CD4-positive, alpha-beta T cell treated with Interleukin-6 at 100 ng/mL for 8 hours (primary cell): ENCODE measurements at places on chromosomes 5 and 9.

DNA sequence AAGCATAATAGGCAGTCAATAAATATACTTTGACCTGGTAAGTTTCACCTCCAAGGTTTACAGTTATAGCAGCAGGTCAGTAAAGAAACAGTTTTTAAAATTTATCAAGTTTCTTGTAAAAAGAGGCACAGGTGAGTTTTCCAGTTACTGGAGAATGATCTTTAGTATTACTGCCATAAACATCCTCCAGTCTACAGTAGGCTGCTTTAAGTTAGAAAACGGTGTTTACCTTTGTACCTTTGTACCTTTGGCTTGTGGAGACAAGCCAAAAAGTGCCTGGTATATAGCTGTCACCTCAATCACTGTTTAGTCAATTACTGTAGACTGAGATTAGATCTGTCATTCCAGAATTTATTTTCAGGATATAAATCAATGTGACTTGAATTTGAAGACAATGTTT is 42.7 kb upstream of the SRFBP1 start:
- no peak for DNase-seq

- DNase-seq = no peak
Measured at GRCh38 chr5:74660873-74661272, 20.3 kb upstream of the ENC1 start.

DNA sequence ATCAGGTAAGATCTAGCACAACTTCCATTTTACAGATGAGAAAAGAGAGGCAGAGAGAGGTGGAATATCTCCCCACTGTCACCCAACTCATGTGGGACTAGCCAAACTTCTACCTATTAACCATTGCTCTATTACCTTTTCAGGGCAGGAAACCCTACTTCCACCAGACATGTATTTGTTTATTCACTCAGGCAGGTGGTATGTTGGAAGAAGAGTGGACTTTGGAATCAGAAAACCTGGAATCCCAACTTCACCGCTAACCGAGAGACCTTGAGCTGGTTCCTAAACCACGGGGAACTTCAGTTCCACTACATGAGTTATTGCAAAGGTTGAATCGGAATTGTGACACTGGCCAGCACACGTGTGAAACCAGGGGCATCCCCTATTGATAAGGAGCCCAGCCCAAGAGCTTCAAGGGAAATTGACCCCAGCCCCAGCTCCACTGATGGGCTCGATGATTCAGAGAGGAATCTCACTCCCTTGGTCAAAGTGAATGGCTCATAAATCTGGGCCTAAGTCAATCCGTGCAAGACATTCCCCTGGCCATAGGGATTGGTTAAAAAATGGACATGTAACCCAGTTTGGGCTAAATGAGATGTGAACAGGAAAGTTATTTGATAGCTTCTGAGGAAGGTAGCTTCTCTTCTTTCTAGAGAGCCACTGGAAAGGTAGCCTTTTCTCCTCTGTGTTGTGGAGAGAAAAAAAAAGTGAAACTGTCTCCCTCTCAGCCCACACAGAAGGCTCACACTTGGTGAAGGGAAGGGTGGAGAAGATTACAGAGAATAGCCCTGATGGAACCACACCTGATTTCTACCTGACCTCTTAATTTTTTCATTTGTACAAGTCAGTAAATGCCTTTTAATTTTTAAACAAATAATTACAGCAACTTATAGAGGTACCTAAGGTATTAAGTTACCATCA is 5.5 kb upstream of the GLIS3 start:
- DNase-seq = no peak

DNA sequence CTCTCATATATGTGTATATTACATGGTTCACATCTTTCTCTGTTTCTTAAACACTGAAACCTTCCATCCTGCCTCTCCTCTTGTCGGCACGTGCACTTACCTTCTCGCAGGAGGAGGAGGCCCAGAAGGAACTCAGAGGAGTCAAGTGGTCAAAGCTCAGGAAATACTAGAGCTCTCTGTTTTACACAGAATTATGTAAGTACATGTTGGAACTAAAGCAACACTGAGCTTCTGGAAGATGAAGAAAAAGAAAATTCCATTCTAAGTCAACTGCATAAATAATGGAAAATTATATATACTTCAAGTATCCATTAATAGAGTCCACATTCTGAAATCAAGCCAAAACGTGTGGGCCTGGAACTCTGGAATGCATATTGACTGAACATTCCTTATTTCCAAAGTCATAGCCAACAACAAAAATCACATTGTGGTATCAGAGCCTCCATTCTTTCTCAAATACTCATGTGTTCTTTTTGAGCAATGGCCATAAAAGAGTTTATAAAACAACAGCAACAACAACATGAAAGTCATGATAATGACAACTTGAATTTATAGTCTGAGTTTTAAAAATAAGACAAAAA is 121.5 kb upstream of the RAI14 start:
- DNase-seq = no peak

- no peak for DNase-seq
Measured at GRCh38 chr5:95730011-95730700, 980 bp upstream of the RHOBTB3 start.

- peak; percentile 9 for DNase-seq
Measured at GRCh38 chr5:94618029-94618492, 343 bp downstream of the KIAA0825 start.

GRCh38 chr5:171127314-171127713 is 181.7 kb upstream of the TLX3 start:
- no peak for DNase-seq

DNA sequence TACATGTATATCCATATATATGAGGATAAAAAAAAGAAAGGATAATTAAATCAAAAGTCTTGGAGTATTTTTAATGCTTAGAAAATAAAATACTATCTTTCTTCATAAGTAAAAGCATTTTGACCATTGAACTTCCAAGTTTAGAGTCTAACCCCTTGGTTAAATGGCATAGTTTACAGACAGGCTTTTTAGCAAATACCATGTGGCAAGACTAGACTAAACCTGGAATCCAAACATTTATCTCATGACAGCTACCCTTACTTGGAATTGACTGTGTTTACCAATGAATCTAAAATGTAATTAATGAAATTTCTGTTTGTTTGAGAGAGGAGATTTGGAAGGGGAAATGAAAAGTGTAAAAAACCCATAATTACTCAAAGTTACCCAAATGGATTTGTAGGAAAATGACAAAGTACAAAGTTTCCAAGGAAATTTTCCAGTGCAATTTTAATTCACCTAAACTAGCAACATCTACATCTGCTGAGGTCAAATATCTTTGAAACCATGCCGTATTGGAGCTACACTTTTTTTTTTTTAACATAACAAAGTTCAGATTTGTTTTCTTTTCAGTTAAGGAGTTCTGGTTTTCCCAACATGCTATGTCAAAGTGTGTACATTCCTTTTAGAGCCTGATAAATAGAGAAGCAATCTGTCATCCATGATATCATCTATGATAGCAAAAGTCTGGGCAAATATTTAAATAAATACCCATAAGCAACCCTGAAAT is 272.1 kb upstream of the DAB2 start:
- DNase-seq = no peak

DNA sequence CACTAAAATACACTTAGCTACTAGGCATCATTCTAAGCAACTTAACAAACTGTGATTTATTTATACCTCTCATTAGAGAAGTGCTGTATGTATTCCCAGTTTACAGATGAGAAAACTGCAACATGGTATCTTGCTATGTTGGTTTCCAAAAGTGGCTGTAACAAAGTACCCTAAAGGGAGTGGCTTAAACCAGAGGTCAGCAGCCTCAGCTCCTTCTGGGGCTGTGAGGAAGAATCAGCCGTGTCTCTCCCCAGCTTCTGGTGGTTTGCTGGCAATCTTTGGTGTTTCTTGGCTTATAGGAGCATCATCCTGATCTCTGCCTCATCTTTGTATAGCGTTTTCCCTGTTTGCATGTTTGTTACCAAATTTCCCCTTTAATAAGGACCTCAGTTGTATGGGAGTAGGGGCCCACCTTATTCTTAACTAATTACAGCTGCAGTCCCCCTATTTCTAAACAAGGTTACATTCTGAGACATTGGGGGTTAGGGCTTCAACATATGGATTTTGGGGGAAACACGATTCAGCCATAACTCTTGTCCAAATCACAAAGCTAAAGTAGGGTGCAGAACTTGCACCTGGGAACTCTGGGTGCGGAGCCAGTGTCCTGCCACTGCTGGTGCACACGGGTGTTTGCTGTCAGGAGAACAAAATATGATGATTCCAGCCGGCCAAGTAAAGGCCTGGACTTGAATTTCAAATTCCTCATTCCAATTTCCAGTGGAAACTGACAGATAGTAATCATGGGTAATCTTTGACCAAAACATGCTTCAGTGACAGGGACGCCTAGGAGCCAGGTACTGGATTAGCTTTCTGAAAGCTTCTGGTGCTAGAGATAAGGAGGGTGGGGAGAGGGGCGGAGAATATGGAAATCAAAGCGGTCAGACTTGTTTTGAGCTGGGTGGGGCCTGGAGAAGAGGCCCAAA is 43.3 kb downstream of the RAI14 start:
- DNase-seq = no peak

DNA sequence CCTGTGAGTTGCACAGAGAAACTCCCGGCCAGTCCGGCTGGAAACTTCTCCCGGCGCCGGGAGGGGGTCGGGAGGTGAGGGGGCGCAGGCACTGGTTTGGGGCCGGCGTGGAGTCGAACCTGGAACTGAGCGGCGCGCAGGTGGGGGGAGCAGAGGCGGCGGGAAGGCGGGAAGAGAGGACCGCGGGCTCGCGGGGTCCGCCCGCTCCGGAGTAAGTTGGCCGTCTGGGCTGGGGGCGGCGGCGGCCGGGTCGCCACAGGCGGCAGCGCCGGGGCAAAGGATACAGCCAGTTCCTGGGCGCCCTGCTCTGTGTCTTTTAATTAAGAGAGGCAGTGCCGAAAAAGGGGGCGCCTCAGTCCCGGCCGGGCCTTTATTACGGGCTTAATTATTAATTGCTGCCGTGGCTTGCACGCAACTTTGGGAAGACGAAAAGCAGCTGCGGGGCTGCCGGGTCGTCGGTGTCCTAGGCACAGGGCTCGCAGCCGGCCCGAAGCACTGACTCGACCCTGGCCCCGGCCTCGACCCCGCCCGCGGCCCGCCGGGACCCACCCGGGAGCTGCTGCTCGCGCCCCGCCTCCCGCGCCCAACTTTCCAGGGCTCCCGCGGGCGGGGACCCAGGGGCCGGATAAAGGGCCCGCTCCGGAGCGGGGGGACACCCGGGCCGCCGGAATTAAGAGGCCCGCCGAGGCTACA is 1.1 kb downstream of the NTNG2 start:
- no peak for DNase-seq

- DNase-seq = no peak
Measured at GRCh38 chr5:96933764-96934707, 1.8 kb upstream of the LNPEP start.

DNA sequence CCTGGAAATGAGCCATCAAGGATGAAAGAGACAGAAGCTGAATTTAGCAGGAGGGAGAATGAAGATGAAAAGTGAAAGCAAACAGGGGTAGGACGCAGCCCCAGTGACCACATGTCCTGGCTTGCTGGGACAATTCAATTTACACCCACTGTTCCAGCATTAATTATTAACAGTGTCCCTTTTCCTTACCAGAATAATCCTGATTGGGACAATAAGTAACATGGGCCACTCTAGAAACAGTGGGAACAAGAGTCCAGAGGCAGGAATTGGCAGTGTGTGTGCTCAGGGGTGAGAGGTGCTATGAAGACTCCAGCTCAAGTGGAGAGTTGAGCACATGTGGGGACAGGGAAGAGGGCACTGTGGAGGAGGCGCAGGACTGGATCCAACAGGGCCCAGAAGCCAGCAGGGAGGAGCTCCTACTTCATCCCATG is 147.1 kb downstream of the C5orf15 start:
- DNase-seq = no peak

DNA sequence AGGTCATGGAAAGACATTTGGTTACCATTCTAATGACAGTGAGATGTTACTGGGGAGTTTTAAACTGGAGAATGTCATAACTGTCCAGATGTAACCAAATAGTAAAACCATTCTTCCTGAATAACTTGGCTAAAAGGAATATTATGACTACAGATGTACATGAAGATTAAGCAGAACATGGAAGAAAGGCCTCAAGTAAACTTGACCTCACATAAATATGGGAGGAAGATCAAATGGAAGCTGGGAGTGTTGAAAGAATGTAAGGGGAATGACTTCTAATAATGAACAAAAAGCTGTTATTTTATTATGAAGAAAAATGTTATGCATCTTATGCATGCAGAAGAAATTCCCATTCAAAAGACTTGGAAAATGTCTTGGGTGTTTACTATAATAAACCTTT is 107.7 kb upstream of the CDKN2B start:
- DNase-seq = no peak

GRCh38 chr9:133264235-133264764 is 10.7 kb downstream of the ABO start:
- no peak for DNase-seq
